Activated CD8-positive, alpha-beta T cell treated with anti-CD3 and anti-CD28 coated beads, Interleukin-2, amount 10 ng/mL, durations not matched to agents 7 days and 5 days (primary cell): ENCODE measurements at places on chromosomes 2 and 18.

DNA sequence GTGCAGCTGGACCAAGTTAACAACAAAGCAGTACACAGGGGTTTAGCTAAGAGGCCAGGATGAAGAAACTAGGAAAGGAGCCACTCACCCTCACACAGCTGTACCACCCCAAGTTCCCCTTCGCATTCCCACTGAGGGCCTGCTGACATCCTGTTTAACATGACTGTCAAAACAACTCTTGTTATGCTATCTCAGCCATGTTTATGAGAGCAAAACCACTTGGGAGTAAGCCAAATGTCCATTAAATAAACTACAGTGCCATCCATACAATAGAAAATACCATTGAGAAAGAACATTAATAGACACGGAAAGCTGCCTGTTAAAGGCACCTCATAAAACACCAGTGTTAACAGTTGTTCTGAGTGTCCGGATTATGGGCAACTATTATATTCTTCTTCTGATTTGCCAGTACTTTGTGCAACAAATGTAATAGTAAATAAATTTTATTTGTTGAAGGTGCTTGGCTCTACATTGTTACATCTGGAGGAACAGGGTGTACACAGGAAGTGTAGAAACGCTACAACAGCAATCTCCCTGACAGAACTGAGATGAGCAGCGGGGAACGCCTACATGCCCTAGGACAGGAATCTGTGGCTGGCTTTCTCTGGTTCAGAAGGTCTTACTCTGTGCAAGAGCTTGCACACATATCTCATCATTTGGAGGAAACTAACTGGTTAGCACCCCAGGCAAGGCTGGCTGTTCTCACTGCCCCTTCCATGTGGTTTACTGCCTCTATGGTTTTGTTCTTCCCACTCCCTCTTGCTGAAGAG lies 85.6 kb downstream of the EHD3 start:
- no peaks in the 10 kb centered on the region for H3K27me3 ChIP-seq
- peak overlapping the region; percentile 66 for H3K27ac ChIP-seq
- peak; percentile 40 for DNase-seq
- H3K36me3 ChIP-seq: no peaks in the 10 kb centered on the region
- peaks cover 62% of the 10 kb centered on the region for H3K4me1 ChIP-seq

- peaks cover 40% of the 10 kb centered on the region for H3K36me3 ChIP-seq
- H3K27me3 ChIP-seq: no peaks in the 10 kb centered on the region
- H3K27ac ChIP-seq: peak overlapping the region; percentile 58
These were observed 9.3 kb downstream of the MAP4K4 start for GRCh38 chr2:101706819-101707177.

GRCh38 chr2:69213201-69213600 lies 173.8 kb downstream of the GFPT1 start:
- H3K36me3 ChIP-seq: no peaks in the 10 kb centered on the region
- DNase-seq: no peak
- H3K27me3 ChIP-seq: no peaks in the 10 kb centered on the region
- no peaks in the 10 kb centered on the region for H3K4me1 ChIP-seq
- H3K27ac ChIP-seq: no peak overlapping the region
- H3K4me3 ChIP-seq: no peak overlapping the region

DNA sequence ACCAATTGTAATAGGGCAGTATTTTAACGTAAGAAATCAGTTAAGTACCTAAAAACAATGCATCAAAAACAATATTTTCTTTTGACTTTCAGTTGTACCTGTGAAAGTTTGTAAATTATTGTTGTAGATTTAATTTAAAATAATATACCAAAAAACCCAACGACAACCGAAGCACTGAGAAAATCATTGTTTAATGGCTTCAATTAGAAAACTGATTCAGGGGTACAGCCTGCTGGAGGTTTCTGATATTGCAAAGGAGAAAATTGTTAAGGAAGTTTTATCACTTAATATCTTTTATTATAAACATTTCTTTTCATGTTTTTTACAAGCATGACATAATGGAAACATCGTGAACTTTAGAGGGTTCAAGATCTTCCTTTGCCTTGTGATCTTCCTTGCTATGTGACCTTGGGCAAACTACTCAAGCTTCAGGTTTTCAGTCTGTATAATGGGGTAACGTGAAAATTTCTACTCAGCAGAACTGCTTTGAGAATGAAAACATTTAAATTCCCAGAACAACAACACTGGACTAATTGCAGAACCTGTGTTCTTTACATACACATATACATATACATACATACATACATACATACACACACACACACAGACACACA lies 76.3 kb upstream of the GLS start:
- peaks cover 3% of the 10 kb centered on the region for H3K4me1 ChIP-seq
- H3K27me3 ChIP-seq: no peaks in the 10 kb centered on the region
- DNase-seq: no peak
- no peaks in the 10 kb centered on the region for H3K36me3 ChIP-seq
- no peak overlapping the region for H3K4me3 ChIP-seq
- H3K27ac ChIP-seq: no peak overlapping the region

DNA sequence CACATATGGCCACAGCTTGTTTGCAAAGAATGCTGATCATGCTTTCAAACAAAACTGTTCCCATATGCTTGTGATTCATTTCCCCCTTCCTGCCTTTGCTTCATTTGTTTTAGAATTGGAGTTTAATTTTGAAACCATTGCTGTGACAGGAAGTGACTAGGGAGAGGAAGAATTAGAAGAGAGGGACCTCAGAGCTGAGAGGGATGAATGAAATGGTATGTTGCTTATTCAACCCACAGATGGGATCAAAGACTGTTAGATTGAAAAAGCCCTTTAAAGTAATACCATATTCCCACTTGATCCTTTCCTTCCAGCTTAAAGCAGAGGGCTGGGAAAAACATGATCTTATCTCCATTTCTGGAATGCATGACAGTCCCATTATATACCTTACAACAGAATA lies 106.2 kb upstream of the RNF152 start:
- H3K36me3 ChIP-seq: no peaks in the 10 kb centered on the region
- H3K4me1 ChIP-seq: no peaks in the 10 kb centered on the region
- DNase-seq: no peak

DNA sequence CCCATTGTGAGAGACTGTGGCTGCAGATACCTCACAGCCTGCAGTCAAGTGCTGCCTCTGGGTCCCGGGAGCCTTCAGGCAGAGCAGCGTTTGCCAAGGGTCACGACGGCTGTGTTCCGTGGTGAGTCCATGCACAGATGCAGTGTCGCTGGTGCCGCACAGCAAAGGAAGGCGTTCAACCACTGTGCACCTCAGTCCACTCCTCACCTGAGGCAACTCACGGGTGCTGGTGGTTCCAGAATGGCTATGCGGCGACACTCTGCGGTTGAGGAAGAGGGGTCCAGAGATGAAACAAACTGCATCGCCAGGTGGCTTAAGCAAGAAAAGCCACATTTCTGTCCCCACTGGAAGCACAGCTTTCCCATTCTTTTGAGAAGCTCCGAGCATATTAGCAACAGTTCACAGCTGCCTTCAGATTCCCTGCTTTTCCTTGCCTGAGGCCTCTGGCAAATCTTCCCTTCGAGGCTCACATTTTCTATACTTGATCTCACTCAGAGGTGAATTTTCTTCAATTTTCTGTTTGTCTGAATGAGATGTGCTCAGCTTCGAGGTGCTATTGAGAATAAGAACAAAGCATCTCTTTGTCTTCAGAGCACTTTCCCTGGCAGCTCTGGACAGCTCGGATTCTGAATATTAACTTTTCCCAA lies 208.8 kb upstream of the TWIST2 start:
- H3K36me3 ChIP-seq: no peaks in the 10 kb centered on the region
- DNase-seq: no peak
- no peaks in the 10 kb centered on the region for H3K4me1 ChIP-seq

DNA sequence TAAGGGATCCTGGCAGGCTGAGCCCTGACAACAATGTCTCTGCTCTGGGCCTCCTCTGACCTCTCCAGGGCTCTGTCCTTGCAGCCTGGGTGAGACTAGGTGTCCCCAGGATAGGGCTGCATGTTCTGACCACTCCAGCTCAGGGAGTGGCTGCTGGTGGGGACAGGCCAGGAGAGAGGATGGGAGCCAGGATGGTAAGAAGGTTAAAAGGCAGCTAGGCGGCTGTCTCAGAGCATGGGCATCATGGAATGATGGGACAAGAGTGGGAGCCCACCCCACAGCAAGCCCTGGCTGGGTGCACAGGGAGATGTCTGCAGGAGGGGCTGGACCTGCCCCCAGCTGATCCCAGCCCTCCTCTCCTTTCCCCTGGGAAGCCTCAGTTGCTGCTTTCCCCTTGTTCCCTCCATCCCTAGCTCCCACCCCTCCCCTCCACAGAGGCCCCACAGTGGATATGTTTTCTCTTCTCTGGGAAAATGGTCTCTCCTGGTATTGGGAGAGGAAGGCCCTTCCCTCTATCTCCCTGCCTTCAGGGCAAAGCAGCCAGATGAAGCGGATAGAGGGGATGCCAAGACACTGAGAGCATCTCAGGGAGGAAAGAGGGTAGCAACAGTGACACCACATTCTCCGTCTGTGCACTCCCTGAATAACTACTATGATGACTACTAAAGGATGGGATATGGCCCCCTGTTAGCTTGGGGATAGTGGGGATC lies 334.3 kb downstream of the DYSF start:
- no peak overlapping the region for H3K4me3 ChIP-seq
- H3K27me3 ChIP-seq: no peaks in the 10 kb centered on the region
- no peaks in the 10 kb centered on the region for H3K36me3 ChIP-seq
- DNase-seq: no peak
- H3K4me1 ChIP-seq: no peaks in the 10 kb centered on the region

DNA sequence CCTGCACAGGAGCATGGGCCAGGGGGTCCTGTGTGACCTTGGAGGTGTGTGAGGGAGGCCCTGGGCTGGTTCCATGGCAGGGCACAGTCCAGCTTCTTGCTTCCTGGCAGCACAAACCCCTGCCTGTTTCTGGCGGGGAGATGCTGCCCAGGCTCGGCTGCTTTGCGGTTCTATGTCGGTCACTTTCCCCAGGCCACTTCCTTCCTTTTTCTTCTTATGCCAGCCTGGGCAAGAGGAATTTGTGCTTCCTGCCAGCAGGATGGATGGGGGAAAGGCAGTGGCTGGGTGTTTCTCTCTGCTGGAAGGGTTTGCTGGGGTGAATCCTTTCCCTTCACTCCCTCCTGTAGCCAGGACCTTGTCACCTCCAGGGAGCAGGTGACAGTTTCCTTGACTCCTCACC lies 24.3 kb downstream of the ASAP2 start:
- H3K4me1 ChIP-seq: peaks cover 6% of the 10 kb centered on the region
- DNase-seq: no peak
- no peak overlapping the region for H3K27ac ChIP-seq
- H3K4me3 ChIP-seq: no peak overlapping the region
- no peaks in the 10 kb centered on the region for H3K36me3 ChIP-seq

- H3K4me3 ChIP-seq: no peak overlapping the region
- no peak overlapping the region for H3K27ac ChIP-seq
- no peaks in the 10 kb centered on the region for H3K36me3 ChIP-seq
- no peaks in the 10 kb centered on the region for H3K4me1 ChIP-seq
- no peaks in the 10 kb centered on the region for H3K27me3 ChIP-seq
These were observed 204.1 kb downstream of the CTIF start for GRCh38 chr18:48742706-48743475.
